ENCODE measurements at places on chromosomes 7 and 10.

DNA sequence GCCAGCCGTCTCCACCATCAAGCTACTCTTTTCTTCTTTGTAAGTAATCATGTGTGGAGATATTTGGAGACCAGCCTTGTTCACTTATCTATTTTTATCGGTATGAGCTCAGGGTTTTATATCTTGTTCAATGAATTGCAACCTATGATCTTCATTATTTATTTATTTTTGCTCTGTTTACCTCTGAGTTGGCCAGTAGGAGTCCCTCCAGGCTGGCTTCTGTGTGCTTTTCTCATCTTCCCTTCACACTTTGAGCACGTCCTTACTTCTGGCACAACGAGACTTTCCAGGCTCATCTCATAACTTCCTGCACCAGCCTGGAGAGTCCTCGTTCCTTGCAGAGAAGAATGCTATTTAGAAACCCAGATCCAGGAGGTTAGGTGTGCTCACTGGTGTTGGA is 375.8 kb upstream of the PODXL start:
- DNase-seq, result no peak

DNA sequence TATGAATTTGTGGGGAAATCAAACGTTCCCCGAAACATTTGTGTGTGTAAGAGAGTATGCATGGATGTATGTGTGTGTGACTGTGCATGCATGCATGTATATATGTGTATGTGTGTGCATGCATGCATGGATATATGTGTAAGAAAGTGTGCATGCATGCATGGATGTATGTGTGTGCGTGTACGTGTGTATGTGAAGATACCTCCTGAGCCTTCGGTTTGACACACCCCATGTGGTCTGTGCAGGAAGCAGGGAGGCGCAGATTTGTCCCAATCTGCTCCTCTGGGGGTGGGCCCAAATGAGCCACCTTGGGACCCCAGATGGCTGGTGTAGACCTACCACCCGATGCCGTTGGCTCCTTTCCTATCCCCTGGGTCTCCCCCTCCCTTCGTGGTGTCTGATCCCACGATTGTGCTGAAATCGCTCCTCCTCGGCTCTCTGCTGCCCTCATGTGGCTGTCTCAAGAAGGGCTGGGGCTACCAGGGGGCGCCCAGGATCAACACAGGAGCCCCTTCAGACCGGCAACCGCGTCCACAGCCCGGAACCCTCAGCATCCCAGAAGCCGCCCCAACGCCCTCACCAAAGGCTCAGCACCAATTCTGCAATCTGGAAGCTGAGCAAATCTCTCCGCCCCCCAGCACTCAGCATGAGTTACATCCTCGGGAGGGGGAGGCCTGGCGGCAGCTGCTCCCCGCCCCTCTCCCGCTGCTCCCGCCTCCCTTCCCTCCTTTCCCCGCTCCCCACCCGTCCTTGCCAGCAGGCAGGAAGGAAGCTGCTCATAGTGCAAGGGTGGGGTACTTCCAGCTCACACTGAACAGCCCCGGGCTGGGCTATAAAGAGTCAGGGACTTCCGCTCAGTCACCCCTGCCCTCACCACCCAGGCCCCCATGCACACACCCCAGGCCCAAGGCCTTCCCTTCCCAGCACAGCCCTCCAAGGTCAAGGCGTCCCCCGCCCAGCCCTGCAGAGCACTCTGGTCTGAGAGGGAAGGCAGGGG is 2.3 kb upstream of the NOS3 start:
- peak; percentile 58 for DNase-seq

- no peak for DNase-seq
These were observed 63.6 kb downstream of the ELAPOR2 start for GRCh38 chr7:86995814-86996213.

GRCh38 chr7:100158229-100159098 is at the start of gene TRAPPC14:
TSS of gene TRAPPC14 (minus strand) at chr7:100158723. CDS start at chr7:100158499, 224 bp downstream.
- DNase-seq, result peak; percentile 81

DNA sequence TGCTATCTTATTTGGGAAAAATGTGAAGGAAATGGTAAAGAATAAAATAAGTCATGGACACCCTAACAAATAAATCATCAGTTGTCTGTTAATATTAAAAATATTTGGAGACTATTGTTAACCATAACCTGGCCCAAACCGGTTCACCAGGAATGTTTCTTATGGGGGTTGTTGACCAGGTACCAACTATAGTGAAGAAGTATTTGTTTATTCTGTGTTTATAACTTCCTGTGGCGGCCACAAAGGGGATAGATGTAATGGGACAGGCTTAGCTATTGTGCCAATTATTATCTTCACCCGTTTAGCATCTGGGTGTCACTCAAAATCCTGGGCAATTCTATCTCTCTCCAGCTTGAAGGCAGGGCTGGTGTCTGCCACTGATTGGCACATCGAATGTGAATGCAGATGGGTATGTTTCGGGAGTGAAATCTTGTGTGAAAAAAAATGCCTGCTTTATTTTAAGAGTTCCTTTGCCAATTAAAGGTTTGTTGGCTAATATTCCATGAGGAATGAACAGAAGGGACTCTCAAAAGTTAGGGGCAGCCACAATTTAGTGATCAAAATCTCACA is 500.9 kb downstream of the ARL4A start:
- no peak for DNase-seq

DNA sequence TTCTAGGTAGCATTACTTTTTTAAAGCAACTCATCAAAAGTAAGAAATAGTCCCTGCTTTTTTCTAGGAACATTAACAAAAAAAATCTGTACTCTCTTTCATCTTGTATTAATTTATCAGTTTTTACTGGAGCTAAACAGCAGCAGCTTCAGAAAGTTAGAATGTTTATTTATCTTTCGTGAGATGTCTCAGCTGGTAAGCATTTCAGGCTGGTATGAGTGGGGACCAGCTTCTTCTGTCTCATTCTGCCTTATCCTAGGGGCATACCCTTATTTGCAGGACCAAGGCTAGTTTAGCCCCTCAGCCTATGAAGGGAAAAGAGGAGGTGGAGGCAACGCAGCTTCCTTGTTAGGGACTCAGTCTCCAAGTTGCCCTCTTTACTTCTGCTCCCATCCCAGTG is 35.1 kb downstream of the LANCL2 start:
- no peak for DNase-seq

DNA sequence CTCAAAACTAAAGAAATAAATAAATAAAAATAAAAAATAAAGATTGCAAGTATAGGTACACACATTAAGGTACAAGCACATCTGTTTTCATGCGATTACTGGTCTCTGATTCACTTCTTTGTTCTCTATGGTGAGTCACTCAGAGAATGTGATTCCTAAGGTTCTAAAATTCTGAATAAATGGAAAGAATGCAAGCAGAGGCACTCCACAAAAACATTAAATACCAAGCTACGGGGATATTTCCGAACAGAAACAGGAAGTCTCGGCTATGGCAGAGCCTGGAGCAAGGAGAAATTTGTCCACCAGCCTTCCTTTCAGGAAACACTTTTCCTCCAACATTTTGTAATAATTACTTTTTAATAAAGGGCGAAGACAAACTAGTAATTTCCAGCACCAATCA is 1.4 kb downstream of the VOPP1 start:
- no peak for DNase-seq

DNA sequence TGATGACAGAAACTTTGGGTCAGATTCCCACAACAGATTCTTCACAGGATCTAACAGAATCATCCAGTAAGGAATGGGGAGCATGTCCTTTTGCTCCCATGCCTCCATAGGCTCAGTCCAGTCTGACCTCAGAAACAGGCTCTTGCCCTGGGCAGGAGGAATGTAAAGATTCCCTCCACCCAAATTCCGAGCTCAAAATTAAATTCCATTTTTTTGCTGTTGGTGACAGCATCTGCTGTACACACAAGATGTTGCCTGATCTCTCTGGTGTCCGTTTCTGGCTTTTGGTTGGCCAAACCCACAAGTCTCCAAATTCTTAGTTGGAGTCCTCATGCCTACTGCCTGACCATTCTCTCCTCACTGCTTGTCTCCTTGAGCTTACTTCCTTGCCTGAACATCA is 53.7 kb downstream of the SEM1 start:
- no peak for DNase-seq

Data from effector memory CD4-positive, alpha-beta T cell (primary cell).